NCI-H69 (cell line): ENCODE measurements at places on chromosomes 12 and 14.

- DNase-seq = peak; percentile 88
Observed at GRCh38 chr12:24478254-24478653, 470.6 kb downstream of the BCAT1 start.

- DNase-seq = no peak
Observed at GRCh38 chr12:82904219-82904790, 217.6 kb downstream of the TMTC2 start.

GRCh38 chr12:5661811-5662210 lies 229.9 kb downstream of the NTF3 start:
- DNase-seq = no peak

- DNase-seq = no peak
Observed at GRCh38 chr14:64098120-64098519, 196.1 kb downstream of the ESR2 start.

GRCh38 chr12:42568952-42569915 lies 20.3 kb downstream of the PRICKLE1 start:
- peak; percentile 86 for DNase-seq

DNA sequence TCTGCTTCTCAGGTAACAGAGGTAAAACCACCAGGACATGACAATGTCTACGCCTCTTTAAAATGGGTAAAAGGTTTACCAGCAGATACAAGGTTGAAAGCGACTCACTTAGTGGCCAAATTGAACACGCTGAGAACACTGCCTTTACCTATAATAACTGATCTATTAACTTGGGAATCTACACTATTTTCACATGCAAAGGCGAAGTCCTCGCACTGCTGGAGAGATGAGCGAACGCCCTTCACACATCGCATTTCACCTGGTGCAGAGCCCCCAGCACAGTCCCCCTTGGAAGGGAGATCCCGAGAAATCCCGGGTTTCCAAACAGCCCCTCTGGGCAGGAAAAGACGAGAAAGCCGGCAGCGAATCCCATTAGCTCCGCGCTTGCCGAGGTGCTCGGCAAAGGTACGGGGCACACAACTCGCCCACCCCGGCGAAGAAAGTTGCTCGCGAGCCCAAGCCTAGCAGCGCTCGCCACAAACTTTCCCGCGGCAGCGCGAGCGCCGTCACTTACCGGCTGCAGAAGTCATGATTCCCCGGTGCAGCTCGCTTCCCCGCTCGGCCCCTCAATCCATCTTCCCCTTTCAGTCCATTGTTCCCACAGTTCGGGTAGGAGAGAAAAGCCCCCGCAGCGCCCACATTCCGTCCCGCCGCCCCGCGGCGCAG lies 423 bp downstream of the FGD6 start:
- peak; percentile 86 for DNase-seq

GRCh38 chr14:88392609-88393008 lies 7.2 kb downstream of the SPATA7 start:
- no peak for DNase-seq

DNA sequence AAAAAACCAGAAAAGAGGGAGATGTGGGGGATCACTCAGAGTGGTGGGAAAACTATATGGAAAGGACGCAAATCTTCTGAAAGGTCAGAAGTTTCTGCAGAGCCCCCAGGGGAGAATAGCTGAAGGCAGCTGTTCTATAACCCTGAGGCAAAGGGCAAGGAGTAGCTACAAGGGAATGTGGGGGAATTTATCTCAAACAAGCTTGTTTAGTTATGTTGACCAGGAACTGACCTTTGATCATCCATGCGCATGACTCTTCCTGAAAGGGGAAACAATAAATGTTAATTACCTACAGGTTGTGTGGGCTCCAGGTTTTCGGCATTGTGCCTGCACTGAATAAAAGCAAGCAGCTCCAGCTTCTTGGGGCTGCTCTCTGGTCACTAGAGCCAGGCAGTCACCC lies 968.5 kb downstream of the AACS start:
- DNase-seq = peak; percentile 17

GRCh38 chr12:117069926-117070900 lies 29.0 kb downstream of the TESC start:
- DNase-seq = no peak

DNA sequence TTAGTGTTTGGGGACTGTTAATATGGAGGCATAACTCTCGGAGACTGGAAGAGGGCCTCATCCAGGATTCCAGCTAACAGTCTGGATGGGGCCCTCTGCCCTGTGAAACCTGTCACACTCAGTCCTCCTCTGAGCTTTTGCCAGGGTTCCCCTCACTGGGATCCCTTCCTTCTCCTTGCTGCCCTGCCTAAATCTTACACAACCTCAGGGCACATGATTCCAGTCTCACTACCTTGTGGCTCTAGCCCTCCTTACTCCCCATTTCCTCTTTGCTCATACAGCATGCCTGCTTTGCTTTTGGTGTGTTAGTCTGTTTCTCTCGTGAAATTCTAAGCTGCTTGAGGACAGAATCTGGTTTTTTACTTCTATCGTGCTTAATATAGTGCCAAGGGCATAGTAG lies 942 bp upstream of the GSG1 start:
- DNase-seq = no peak

- DNase-seq = peak; percentile 98
Observed at GRCh38 chr12:49538510-49539403, at the start of gene KCNH3. TSS of gene KCNH3 (plus strand) at chr12:49539030. CDS start at chr12:49539417, 387 bp downstream.

DNA sequence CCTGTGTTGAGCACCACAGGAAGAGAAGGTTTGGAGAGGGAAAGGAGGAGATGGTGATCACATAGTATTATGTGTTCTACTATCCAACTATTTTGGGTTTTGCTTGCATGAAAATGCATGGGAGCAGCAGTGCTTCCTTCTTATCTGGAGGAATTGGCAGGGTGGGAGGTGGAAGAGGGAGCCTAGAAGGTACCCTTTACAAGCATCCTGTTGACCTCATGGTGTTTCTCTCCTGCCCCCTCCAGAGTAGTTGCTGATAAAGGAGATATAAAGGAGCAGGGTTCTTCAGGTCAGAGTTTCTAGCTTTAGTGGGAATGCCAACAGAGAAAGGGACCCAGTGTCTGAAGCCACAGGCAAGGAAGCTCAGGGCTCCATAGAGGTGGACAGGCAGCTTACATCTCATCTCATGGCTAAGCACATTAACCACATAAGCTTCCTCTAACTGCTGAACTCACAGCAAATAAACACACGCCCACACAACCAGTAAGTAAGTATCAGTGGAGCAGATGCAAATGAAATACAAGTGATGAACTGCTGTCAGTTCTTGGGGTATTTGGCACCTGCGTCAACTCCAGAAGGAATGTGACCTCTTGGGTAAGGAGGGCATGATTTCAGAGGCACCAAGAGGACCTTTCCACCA lies 174.2 kb upstream of the SLC38A2 start:
- DNase-seq = no peak

DNA sequence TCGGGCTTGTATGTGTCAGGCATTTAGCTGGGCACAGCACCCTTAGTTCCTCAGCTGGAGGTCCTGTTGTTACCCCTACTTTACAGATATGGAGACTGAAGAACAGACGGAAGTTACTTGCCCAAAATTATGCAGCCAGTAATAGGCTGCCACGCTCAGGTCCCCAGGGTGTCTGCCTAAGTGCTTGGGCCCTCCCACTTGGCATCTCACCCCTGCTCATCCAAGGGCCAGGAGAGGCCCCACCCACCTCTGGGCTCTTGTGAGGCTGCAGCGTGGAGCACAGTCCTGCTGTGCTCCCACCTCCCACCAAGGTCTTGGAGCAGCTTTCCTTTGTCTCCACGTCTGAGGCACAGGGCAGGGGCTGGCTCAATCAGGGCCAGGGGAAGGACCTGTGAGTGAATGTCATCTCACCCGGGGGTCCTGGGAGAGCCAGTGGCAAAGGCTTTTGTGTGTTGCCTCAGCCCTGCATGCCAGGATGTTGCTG lies 64.6 kb downstream of the BEGAIN start:
- peak; percentile 97 for DNase-seq

- DNase-seq = no peak
Observed at GRCh38 chr12:67354322-67354721, 85.2 kb downstream of the CAND1 start.

DNA sequence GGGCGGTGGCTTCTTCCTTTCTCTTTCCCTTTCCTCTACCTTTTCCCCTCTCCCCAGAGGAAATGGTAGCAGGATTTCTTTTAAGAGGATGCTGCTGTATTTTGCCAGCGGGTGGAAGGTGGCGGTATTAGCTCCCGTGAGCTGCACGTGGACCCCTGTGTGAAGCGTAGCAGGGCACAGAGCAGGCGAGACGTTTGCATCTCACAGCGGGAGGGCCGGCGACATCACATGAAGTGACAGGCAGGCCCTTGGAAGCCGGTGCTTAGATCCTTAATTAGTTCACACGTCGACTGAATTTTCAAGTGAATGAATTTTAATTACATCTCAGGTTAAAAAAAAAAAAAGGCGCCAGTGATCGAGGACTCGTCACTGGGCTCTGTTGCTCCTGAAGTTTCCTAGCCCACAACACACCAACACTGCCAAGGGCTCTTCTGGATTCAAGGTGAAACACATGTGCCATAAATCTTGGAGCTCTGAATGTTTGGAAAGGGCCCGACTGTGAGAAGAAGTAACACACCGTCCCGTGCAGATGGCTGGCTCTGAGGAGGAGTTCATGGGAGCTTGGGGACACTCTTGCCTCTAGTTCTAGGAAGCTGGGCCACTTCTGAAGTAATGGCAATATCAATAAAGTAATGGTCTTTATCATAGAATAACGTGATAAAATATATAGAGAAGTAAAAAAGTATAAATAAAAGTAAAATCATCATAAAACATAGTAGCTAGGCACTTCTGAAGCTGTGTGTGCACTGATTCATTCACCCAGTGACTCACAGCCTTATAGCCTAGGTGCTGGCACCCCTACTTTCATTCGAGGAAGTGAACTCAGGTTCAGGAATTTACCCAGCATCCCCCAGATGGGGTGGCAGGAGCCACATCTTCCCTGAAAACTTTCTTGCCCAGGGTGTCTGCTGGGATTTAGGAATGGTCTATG lies 75.3 kb downstream of the AACS start:
- DNase-seq = peak; percentile 14

GRCh38 chr14:32709027-32709426 lies 229.7 kb upstream of the NPAS3 start:
- no peak for DNase-seq

DNA sequence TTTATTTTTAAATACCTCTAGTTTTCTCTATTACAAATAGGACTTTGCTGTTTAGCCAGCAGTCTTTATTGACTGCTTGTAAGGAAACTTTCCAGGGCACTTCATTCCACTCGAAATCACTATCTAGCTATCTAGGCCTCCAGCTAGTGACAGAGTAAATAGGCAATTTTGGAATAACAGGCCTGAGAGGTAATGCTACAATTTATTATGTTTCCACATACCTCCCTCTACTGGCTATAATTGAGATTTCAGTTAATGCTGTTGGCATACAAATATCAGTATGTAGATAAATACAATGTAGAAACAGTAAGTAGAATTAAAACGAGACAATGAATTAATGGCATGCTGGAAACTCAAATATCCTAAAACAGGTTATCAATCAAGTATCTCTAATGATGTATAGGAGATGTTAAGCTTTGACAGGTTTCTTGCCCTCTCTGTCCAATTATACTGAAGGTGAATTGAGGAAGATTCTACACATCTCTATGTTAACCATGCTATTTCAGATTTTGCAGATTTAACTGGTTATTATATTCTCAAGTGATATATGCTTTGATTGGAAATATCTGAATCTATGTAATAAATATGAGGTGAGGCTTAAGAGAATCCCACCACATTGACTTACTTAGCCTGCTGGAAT lies 7.2 kb downstream of the DTD2 start:
- peak; percentile 58 for DNase-seq

DNA sequence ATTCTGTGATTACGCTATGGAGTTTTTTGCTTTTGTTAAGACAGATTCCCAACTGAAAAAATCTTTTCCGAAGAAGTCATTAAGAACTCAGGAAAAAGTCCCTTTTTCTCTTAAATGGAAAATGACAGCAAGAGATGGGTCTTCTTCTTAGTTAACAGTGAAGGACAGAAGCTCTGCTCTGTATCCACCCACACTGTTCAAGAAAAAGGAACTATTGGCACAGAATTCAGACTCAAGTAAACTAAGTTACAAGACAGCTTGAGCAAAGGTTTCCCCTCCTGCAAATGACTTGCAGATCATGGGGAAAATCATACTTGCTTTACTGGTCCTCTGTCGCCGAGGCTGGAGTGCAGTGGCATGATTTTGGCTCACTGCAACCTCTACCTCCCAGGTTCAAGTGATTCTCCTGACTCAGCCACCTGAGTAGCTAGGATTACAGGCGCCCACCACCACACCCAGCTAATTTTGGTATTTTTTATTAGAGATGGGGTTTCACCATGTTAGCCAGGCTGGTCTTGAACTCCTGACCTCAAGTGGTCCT lies 137.1 kb upstream of the AEBP2 start:
- DNase-seq = no peak

DNA sequence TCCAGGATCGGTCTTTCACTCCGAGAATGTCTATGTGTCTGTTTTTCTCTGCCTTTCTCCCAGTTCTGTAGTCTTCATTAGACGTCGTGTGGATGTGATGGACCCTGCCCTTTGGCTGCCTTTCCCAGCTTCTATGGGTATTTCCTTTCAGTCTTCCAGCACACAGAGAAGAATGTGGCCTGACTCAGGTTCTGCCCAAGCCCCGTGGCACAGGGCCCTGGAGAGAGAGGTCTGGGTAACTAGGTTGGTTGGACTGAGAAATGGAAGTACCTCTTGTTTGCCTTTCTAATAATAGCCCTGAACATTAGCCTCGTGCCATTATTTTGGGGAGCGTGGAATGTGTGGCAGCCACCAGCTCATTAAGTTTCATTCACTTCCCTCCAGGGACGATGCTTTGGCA lies 3.8 kb downstream of the FOXJ2 start:
- no peak for DNase-seq

- no peak for DNase-seq
Observed at GRCh38 chr12:42447371-42447786, 121.4 kb downstream of the PPHLN1 start.

DNA sequence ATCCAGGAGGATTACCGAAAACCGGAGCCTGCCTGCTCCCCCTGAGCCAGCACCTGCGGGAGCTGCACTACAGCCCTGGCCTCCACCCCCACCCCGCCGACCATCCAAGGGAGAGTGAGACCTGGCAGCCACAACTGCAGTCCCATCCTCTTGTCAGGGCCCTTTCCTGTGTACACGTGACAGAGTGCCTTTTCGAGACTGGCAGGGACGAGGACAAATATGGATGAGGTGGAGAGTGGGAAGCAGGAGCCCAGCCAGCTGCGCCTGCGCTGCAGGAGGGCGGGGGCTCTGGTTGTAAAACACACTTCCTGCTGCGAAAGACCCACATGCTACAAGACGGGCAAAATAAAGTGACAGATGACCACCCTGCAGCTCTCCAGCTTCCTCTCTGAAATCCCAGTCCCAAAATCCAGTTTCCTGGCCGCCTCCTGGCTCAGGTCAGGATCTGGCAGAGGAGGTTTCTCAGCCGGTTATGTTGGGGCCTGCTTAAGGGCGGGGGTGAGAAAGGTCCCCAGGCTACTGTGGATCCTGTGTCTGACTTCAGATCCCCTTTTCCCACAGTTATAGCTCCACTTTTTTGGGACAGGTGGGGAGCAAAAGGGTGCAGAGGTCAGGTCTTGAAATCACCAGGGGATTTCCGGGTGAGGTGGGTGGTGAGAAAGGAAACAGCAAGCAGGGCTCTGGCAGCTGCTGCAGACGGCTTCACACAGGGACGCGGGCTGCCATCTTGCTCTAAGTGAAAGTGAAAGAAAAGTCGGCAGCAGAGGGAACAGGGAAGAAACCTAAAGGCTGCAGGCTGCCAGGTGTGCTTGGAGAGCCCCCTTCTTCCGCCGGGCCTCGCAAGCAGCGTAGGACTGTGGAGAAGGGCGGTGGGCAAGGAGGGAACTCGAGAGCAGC lies at the start of gene TAPBPL:
TAPBPL (plus strand) TSS at position 695 of the 897 bp plus-strand sequence. CDS start 207 bp downstream, outside the sequence.
- peak; percentile 97 for DNase-seq
